Osteoblast (primary cell): ENCODE measurements at places on chromosomes 4 and X. TPM values are rescaled to one million over a fixed set of nuclear protein-coding genes. Genes with fewer than 3 reads are reported as not detected.

TREX2 gene
- 3.3 and 3.5 TPM in 2 replicates for total RNA-seq

RNF212 gene
- 7.1 and 7.6 TPM in 2 replicates for total RNA-seq

ATP7A gene
- 14.4 and 16.6 TPM in 2 replicates for total RNA-seq

ETFDH gene
- 29.0 and 29.2 TPM in 2 replicates for total RNA-seq

TMEM156 gene
- under 0.01 TPM in 1 of 2 replicates, not detected in the other for total RNA-seq

NHS gene
- 10.5 and 16.8 TPM in 2 replicates for total RNA-seq

USP27X gene
- 3.6 and 4.1 TPM in 2 replicates for total RNA-seq
